HL-60 (cell line): ENCODE measurements at places on chromosomes 1 and 21.

DNA sequence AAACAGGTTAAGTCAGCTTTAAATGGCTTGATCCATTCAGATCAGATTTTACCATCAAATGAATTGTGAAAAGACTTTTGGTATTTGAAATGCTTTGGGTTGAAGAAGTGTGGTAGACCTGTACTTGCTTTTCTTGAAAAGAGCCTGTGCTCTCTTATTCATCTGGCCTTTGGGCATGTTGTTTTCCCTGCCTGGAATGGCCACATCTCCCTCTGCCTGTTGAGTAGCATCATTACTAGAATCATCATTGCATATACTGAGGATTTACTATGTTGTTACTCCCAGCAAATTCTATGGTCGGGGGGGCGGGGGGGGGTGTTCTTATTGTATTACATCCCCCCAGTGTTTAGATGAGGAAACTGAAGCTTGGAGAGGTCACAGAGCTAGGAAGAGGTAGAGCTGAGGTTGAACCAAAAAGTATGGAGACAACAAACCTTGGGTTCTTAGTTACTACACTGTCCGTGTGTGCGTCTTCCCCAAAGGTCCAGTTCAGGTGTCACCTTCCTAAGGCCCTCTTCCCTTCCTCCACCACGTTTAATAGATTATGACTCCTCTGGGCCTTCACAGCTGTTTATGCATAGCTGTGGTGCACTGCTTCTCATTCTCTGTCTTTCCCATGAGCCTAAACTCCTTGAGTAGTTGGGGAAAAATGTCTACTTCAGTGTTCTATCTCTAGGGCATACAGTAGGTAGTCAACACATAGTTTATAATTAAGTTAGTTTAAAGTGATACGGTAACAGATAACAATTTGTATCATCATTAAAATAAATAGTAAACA, 246.4 kb upstream of the HOOK1 start:
- DNase-seq, result no peak

- DNase-seq, result no peak
Measured at GRCh38 chr1:91308544-91308943, 96.1 kb downstream of the HFM1 start.

- DNase-seq, result no peak
Measured at GRCh38 chr1:179353546-179353945, 12.2 kb upstream of the AXDND1 start.

GRCh38 chr1:212607206-212607912, 1.2 kb upstream of the ATF3 start:
- DNase-seq, result no peak

- DNase-seq, result no peak
Measured at GRCh38 chr1:20868263-20868662, 81.2 kb upstream of the HP1BP3 start.

DNA sequence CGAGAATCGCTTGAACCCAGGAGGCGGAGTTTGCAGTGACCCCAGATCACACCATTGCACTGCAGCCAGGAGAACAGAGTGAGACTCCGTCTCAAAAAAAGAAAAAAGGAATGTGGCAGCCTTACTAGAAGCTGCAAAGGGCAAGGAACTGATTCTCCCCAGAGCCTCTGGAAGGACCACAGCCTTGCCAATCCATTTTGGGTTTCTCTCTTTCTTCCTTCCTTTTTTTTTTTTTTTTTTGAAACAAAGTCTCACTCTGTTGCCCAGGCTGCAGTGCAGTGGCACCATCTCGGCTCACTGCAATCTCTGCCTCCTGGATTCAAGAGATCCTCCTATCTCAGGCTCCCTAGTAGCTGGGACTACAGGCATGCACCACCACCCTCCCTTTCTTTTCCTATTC, 9.9 kb upstream of the IFNGR2 start:
- DNase-seq, result peak; percentile 51

DNA sequence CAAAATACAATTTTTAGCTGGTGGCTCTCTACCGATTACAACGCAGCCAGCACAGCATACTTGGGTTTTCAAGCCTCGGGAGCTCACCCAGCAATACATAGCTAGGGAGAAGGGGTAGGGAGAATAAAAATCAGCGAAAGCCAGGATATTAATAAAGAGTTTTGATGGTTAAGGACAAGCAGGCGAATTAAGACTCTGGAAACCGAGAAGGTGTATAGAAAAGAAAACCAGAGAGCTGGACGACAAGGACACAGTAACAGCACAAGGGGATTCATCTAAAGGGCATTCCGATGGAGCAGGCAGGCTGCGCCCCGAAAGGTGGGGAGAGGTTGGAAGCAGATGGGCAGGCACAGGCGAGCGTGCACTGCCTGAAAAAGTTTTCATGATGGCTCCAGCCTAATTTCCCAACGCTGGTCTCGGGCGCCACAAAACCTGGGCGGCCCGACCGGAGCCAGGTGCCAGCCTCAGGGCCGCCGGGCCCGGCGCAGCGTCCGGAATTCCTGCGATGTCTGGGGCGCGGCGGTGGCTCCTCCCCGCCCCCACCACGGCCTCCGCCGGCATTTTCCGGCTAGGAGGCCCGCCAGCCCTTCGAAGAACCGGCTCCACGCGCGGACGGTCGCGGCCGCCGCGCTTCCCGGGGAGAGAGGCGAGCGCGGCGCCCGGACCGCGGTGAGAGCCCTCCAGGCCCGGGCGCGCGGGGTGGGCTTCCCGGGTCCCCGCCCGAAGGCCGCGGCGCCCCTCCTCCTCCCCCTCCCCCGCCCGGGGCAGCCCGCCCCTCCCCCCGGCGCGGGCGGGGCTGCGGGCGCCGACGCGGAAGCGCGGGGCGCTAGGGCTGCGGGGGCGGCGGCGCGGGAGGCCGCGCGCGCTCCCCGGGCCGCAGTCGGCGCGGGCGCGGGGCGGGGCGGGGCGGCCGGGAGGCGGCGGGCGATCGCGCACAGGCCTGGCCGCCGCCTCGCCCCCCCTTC, 774 bp upstream of the DYRK1A start:
- peak; percentile 55 for DNase-seq

DNA sequence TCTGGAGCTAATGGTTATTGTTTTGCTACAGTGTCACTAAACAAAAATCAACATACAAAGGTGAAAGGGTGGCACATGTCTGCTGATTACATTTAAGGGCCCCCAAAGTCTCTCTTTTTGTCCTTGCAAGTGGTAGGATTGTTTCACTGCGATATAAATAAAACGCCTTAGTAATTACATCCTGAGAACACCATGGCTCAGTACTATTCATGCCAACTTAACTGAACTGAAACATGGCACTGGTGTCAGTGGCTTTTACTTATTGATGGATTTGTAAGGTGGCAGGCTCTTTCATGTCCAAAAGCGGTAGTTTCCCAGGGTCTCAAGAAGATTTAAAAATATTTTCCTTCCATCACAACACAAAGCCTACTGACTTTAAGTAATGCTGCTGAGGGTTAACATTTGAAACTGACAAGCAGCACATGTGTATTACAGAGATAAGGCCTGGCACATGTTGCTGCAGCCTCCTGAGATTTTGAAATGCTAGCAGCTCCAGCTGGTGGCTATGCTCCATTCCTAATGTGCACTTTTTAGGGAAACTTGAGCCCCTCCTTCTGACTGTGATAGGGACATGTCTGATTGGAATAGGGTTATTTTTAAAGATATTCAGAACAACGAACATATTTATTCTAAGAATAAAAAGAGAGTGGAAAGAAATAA, 86.8 kb downstream of the ATP1B1 start:
- no peak for DNase-seq

DNA sequence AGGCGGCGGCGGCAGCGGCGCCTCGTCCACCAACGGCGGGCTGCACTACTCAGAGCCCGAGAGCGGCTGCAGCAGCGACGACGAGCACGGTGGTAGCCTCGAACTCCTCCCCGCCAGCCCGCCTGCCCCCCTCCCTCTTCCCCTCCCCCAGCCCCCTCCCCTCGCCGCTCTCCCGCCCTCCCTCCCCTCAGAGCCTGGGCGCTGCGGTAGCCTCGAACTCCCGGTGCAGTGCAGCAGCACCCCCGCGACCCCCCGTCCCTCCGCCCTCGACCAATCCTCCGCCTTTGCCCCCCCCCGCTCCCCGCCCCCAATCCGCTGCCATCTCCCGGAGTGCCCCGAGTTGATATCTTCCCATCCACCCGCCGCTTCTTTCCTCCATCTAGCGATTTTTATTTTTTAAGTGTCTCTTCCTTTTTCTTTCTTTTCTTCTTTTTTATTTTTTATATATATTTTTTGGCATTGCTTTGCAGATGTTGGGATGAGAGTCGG, 516 bp downstream of the RCOR3 start:
- DNase-seq, result peak; percentile 40

DNA sequence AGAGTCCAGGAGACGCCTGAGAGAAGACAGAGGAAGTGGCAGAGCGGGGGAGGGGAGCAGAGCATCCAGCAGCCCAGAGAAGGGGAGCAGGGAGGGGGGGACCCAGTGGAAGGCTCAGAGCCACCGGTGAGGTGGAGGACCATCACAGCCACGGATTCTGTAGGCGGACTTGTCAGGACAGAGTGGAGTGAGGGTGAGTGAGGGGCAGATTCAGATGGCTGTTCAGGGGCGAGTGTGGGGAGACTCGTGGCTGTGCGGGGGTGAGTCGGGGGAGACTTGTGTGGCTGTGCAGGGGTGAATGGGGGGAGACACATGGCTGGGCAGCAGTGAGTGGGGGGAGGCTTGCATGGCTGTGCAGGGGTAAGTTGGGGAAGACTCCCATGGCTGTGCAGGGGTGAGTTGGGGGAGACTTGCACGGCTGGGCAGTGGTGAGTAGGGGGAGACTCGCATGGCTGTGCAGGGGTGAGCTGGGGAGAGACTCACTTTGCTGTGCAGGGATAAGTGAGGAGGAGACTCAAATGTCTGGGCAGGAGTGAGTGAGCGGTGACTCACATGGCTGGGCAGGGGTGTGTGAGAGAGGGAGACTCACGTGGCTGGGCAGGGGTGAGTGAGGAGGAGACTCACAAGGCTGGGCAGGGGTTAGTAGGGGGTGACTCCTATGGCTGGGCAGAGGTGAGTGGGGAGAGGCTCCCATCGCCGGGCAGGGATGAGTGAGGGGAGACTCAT, 56.8 kb upstream of the ABCG1 start:
- DNase-seq, result no peak

- peak; percentile 68 for DNase-seq
Measured at GRCh38 chr1:165914136-165914798, 86.9 kb downstream of the UCK2 start.

GRCh38 chr1:44315521-44315920, 39.5 kb downstream of the ERI3 start:
- no peak for DNase-seq

- DNase-seq, result peak; percentile 55
Measured at GRCh38 chr1:184945678-184946412, 28.5 kb downstream of the NIBAN1 start.

DNA sequence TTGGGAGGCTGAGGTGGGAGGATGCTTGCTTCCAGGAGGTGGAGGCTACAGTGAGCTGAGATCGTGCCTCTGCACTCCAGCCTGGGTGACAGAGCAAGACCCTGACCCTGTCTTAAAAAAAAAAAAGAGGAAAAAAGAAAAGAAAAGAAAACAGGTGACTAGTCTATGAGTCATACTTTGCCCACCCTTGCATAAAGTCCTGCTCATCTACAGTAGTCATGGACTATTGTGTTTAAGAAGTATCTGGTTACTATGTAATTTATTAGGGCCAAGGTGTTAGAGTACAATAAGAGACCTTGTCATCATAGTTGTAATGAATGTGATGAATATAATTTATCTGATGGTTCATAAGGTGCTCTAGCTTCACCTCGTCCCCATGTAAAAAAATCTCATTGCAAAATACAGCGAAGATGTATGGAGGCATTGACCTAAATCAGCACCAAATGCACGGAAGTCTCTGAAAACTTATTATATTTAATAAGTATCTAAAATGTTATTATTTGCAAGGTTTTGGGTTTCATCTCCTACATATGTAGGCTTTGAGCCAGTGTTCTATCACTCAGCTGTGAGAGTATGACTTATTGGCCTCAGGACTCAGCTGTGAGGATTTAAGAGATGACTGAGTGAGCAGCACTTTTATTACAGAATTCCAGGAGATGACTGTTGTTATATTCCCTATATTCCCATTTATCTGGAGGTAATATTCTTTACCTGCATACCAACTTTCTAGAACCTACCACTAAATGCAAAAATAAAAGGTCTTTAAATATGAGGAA, 19.9 kb upstream of the KCNJ6 start:
- DNase-seq, result no peak

DNA sequence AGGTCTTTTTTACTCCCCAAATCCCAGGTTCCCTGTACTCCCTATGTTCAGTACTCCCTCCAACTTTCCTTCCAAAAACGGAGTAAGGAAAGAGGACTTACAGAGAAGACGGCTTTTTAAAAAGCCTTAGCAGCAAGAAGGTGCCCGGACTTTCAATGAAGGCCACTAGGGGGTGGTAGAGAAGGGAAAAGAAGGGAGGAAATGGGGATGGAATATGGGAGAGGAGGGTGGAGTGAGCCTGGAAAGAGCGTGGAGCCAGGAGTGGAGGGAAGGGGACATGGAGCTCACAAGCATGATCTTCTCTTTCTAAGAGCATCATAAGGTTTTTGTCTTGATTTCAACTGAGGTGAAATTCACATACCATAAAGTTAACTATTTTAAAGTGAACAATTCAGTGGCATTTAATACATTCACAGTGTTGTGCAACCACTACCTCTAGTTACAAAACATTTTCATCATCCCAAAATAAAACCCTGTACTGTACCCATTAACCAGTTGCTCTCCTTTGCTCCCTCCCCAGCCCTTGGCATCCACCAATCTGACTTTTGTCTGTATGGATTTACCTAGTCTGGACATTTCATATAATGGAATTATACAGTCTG, 129.9 kb downstream of the ZNF281 start:
- peak; percentile 40 for DNase-seq

- DNase-seq, result peak; percentile 18
Measured at GRCh38 chr1:157725221-157725577, 24.6 kb upstream of the FCRL3 start.

- DNase-seq, result peak; percentile 88
Measured at GRCh38 chr1:2585318-2586092, 1.1 kb upstream of the PRXL2B start.

GRCh38 chr1:10948463-10948775, 64.0 kb upstream of the TARDBP start:
- DNase-seq, result no peak
